ENCODE measurements at places on chromosomes 2 and 18. TPM values are rescaled to one million over a fixed set of nuclear protein-coding genes. Genes with fewer than 3 reads are reported as not detected.

The STRADB gene
- polyA plus RNA-seq, result 27.0 TPM

DNA sequence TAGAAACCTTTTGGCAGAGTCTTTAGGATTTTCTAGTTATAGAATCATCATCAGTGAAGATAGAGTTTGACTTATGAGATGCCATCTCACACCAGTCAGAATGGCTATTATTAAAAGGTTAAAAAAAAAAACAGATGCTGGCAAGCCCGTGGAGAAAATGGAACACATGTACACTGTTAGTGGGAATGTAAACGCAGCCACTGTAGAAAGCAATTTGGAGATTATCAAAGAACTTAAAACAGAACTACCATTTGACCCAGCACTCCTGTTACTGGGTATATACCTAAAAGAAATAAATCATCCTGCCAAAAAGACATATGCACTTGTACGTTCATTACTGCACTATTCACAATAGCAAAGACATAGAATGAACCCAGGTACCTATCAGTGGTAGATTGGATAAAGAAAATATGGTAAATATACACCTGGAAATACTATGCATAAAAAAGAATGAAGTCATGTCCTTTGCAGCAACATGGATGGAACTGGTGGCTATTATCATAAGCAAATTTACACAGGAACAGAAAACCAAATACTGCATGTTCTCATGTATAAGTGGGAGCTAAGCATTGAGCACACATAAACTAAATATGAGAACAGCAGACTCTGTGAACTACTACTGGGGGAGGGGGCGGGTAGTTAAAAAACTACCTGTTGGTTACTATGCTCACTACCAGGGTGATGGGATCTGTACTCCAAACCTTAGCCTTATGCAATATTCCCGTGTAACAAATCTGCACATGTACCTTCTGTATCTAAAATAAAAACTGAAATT is 279.0 kb downstream of the KIAA1328 start:
- no peak for DNase-seq

DNA sequence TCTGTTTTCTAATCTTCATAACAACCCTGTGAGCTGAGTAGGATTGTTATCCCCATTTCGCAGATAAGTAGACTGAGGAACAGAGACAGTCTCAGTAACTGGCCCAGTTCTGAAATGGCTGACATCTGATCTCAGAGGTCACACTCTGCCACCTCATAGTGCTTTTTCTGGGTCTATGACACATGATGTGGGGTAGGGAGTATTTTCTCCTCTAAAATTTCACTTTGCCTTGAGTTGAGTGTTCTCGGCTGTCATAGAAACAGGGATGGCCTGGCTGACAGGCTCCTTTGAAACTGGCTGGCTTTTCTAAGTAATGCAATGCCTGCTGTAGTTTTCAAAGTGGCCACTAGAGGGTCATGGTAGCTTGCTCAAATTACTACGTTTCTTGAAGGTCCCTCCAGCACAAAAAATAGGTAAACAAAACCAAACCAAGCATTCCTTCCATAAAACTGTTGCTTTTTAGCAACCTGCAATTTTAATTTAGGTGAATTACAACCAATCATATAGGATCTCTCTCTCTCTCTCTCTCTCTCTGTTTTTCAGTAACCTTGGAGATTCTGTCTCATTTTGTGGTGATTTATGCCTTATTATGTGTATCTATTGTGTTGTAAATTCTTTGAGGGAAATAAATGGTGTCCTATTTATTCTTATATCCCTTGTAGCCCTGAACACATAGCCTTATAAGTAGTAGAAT is 84.2 kb upstream of the TTN start:
- DNase-seq, result peak; percentile 21

The TUBB6 gene
- polyA plus RNA-seq, result 387 TPM

The APCDD1 gene
- polyA plus RNA-seq, result not detected

- no peak for DNase-seq
Observed at GRCh38 chr18:35410561-35410960, 33.4 kb upstream of the ZNF396 start.

- DNase-seq, result no peak
Observed at GRCh38 chr2:71926089-71926447, 221.6 kb downstream of the CYP26B1 start.

The IL1RN gene
- polyA plus RNA-seq, result not detected

The CCDC102B gene
- polyA plus RNA-seq, result 2.0 TPM

- DNase-seq, result no peak
Observed at GRCh38 chr18:50866765-50867164, 12.2 kb upstream of the ME2 start.

DNA sequence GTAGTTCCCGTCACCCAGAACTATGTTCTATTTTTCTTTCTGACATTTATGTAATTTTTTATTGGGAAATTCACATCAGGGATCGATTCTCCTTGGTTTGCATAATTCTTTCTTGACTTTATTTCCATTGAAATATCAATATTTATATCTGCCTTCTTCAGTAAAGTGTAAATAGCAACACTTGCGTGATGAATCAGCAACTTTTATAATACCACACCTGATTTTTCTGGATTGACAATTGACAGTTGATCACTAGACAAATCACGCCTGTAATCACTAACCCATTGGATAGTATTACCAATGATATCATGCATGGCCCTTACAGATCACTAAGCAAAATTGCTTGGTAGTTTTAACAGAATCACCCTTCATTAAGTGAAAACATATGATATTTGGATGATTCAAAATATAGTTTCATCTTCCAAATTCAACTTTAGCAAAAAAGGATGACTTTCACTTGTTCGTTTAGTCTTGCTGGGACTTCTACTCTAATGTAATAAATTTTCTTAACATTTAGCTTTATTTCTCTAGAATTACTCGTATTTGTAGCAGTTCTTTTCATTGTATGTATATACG is 139.0 kb upstream of the RASGRP3 start:
- no peak for DNase-seq

GRCh38 chr18:58270396-58270795 is 226.4 kb downstream of the NEDD4L start:
- no peak for DNase-seq

GRCh38 chr2:41896186-41896846 is 151.5 kb upstream of the PKDCC start:
- no peak for DNase-seq

The FHL2 gene
- polyA plus RNA-seq, result 31.7 TPM

The NEU4 gene
- 0.05 TPM for polyA plus RNA-seq

DNA sequence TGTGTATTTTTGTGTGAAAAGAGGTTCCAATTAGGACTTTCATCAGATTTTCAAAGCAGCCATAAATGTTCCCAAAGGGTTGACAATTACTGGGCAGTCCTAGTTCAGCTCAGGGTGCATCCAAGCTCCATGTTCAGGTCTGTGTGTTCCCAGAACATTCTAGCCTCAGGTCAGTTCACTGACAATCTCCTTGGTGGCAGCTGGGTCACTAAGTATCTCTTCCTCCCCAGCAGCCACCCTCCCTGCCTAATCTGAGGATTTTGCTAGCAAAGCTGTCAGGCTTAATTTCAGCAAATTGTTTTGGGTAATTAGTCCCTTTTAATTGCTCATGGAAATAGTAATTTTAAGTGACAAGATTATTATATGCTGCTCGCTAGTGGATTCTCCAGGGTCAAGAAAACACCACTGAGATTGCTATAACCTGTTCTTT is 29.8 kb downstream of the UPP2 start:
- DNase-seq, result no peak

DNA sequence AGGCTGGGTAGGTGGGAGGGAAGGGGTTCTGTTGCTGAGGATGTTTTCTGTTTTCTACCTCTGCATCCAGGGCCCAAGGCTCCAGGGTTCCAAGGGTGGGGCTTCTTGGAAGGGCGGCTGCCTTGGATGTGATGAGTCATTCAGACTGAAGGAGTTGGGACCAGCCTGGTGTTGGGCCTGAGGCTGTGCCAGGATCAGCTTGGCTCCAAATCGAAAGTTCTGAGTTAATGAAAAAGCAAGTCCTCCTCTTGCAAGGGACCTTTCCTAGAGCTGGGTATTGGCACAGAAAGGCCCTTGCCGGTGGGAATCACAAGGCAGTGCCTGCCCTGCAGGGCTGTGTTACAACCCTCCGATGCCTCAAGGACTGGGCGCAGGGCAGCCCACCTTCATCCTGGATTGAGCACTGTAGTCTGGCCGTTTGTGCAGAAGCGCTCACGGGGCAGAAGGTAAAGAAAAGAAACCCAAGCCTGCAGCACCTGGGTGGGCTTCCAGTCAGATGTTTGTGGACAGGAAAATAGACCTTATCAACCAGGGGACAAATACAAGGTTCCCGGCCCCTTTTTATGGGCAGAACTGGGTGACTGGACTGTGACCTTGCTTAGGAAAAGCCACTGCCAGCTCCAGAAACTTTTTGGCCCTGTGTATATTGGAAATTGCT is 52.5 kb upstream of the MCFD2 start:
- DNase-seq, result no peak

- no peak for DNase-seq
Observed at GRCh38 chr18:57759650-57760049, 43.5 kb downstream of the ATP8B1 start.

DNA sequence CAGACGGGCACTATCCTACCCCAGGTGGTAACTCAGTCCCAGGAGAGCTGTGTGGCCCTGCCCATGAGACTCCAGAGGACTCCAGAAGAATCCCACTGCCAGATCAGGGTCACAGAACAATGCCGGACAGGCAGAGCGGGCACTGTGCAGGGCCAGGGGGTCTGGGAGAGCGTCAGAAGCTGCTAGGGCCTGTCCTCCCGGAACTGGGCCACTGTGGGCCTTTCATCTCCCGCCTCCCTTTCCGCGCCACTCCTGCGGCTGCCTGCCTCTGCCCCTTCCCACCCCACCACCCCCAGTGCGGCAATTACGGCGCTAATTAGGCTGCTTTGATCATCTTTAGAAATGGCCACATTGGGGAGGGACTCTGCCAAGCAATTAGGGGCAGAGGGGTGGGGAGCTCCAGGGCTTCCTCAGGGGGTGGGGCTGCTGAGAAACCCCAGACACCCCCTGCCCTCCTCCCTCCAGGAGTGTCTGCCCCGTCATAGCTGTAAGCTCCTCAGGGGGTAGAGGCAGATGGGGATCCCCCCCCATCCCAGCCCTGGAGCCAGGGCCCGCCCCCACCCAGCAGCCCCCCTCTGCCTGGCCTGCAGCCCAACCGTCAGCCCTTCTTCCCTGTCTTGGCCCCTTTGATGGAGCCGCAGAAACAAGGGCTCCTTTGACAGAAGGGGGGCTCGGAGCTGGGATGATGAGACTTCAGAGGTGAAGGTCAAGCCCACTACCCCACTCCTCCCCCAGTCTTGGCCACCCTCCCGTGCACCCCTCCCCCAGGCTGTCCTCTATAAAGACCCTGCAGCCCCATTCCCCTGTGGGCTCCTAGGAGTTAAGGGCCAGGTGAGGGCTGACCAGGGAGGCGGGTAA is at the start of gene PRSS56:
PRSS56 (plus strand) TSS at position 808 of the 858 bp plus-strand sequence. CDS start 211 bp downstream, outside the sequence.
- DNase-seq, result no peak

DNA sequence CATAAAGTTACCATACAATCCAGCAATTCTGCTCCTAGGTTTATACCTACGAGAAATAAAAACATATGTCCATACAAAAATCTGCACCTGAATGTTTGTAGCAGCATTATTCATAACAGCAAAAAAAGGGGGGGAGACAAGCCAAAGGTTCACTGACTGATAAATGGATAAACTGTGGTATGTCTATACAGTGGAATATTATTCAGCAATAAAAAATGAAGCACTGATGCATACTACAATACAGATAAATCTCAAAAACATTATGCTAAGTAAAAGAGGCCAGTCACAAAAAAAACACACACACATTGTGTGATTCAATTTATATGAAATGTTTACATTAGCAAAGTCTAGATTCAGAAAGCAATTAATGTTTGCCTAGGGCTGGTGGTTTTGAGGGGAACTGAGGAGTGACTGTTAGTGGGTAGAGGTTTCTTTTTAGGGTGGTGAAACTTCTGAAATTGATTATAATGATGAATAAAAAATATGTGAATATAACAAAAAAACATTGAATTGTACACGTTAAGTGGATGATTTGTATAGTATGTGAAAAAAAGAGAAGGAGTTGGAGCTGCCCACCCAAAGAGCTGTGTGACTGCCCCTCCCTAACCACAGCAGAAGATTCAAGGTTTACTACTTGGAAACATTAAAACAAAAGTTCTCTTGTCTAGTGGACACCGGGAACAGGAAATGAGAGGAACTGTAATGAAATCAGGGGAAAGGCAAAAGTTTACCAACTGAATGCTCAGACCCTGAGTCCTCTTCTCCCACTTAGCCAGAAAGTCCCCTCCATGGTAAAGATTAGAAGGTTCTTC is 13.4 kb downstream of the COLEC12 start:
- no peak for DNase-seq
